ENCODE measurements at places on chromosomes 11 and 22.

GRCh38 chr11:92941676-92942571 is 27.5 kb upstream of the MTNR1B start:
- no peak for DNase-seq

DNA sequence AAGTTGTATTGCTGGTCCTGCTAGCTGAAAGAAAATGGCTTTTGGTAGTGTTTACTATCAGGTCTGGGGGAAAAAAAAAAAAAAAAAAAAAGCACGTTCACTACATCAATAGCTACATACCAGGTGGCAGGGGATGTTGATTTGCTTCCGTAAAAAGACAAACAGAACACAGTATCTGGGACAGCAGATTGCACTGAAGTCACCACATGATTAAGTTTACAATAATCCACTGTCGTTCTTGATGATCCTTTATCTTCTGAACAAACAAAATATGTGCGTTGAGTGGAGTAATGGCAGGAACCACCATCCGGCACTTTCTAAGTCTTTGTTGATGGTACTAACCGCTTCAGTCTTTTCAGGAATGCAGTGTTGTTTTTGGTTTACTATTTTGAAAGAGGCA is 48.7 kb downstream of the DDX6 start:
- DNase-seq = no peak

- no peak for DNase-seq
Observed at GRCh38 chr22:26617271-26618199, at the start of gene CRYBB1. CRYBB1 (minus strand) TSS chr22:26618027; CDS start chr22:26616319, 1,708 bp downstream.

GRCh38 chr11:28924004-28924403 is 815.8 kb downstream of the METTL15 start:
- DNase-seq = no peak

GRCh38 chr11:8830641-8831040 is 80.3 kb upstream of the AKIP1 start:
- no peak for DNase-seq

GRCh38 chr11:2265396-2265795 is 5.0 kb downstream of the ASCL2 start:
- DNase-seq = no peak

GRCh38 chr11:61345170-61345610 is 12.2 kb downstream of the TKFC start:
- no peak for DNase-seq

GRCh38 chr22:17380359-17381087 is 11.3 kb downstream of the CECR2 start:
- DNase-seq = no peak

DNA sequence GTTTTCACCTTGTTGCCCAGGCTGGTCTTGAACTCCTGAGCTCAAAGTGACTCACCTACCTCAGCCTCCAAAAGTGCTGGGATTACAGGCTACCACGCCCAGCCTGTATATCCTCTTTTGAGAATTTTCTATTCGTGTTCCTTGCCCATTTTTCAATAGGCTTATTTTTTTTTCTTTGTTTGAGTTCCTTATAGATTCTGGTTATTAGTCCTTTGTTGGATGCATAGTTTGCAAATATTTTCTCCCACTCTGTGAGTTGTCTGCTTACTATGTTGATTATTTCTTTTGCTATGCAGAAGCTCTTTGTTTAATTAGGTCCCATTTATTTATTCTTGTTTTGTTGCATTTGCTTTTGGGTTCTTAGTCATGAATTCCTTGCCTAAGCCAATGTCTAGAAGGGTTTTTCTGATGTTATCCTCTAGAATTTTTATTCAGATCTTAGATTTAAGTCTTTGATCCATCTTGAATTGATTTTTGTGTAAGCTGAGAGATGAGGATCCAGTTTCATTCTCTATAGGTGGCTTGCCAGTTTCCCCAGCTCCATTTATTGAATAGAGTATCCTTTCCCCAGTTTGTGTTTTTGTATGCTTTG is 17.7 kb upstream of the ZBED5 start:
- no peak for DNase-seq

DNA sequence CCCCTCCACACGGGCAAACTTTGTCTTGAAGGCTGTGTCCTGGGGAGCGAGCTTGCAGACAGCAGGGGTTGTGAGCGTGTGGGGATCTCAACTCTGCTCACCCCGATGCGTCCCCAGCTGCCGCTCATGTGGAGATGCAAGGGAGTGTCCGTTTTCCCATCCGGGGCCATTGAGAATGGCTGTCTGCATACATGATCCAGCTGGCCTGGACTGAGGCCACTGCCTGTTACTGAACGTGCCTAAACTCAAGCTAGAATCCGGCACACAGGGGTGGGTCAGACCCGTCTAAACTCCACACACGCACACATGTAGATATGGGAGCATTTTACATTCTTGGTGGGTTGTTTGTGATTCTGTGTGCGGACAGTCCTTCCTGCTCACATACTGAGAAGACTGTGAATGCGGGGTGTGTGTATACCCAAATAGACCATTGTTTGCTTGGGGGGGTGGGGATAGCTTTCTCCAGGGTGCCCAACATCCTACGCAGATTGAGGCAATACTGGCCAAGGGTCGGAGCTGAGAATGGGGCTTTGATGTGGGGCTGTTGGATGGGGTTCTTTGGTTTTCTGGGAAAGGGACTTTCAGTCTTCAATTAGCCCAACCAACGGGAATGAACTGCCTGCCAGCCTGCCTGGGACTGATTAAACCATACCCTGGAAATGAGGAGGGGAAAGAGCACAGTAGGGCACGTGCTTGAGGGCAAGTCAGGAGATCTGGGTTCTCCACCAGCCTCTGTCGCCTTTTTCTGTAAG is 60.4 kb downstream of the ST3GAL4 start:
- DNase-seq = no peak

DNA sequence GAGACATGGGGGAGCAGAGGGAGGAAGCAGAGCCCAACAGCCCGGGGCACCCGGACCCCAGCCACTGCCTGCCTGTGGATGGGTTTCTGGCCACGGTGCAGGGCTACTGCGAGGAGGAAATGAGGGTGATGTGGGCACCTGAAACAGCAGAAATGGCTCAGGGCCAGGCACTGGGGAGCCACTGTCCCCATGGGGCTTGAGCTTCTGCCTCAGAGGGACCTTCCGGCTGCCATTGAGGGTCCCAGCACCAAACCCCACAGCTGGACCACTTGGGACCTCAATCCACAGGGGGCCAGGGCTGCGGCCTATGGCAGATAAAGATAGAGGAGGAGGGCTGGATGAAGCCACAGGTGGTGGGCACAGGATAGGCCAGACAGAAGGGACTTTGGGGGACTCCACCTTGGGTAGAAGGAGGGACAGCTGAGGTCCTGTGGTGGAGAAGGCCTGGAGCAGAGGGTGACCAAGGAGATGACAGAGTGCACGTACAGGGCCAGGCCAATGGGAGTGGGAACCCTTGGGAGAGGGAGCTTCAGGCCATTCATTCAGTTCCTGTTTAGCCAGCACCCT is 48.3 kb downstream of the NFAM1 start:
- no peak for DNase-seq

- no peak for DNase-seq
Observed at GRCh38 chr22:24330636-24331035, 60.0 kb downstream of the SPECC1L start.

GRCh38 chr11:120501440-120501839 is 10.1 kb upstream of the GRIK4 start:
- no peak for DNase-seq

- no peak for DNase-seq
Observed at GRCh38 chr11:105632316-105632715, 22.4 kb downstream of the GRIA4 start.

GRCh38 chr22:22834783-22835182 is 52.8 kb upstream of the IGLL5 start:
- no peak for DNase-seq

DNA sequence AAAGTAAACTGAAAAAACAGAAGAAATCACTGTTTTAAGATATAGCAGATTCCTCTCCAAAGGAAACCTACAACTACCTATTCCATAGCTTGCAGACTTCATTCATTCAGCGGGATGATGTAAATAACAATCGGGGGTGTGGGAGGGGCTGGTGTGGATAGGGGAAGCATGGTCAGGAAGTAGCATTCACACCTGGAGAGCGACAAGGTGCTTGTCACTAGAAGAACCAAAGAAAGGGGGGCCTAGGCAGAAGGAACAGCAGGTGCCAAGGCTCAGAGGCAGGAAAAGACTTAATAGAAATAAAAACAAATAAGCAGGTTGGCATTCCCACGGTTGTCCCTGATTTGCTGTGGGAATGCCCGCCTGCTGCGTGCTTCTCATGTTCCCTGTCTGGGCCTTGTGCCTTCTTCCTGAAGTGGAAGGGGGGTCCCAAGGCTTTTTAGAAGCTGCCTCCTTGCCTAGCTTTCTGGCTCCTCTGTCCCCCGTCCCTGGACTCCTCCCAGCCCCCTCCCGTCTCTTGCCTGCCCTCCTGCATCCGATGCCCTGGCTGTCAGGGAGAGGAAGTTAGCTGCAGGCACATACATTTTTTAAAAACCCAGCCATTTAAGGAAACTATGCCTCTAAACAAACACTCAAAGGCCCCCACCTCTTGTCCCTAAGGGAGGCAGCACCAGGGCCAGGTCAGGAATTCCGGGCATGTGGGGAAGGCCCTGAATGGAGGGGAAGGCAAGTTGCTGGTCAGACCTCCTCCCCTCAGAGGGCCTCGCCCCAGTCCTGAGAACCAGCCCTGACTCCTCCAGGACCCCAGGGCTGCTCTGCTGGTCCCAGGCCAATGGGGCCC is 54.7 kb upstream of the PRDM11 start:
- no peak for DNase-seq

DNA sequence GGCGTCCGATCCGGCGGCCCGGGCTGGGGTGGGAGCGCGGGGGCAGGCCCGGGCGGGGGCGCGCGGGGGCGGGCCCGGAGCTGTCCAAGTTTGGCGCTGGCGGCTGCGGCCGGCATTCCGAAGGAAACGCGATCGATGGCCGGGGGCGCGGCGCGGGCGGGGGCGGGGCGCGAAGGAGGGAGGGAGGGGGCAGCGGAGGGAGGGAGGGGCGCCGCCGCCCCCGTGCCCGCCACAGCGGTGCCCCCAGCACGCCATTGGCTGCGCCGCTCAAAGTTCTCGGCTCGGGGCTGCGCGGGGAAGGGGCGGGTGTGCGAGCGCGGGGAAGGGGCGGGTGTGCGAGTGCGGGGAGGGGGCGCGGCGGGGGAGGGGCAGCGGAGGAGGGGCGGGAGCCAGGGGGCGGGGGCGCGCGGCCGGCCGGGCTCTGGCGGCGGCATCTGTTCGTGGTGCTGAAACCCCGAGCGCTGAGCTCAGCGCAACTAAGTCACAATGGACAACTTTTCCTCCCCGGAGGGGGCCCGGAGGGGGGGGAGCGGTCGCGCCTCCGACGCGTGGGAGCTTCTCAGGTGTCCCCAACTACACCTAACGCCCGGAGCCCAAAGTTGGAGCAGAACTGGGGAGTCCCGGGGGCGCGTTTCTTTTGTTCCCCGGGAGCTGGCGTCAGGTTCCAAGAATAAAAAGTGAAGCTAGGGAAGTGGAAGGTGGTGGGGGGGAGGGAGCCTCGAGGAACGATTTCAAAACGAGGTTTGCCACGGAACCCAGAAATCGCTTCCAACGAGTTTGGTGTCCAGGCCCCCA is 2.2 kb downstream of the PHF21B start:
- DNase-seq = no peak

GRCh38 chr22:40039482-40040115 is 44.8 kb downstream of the FAM83F start:
- DNase-seq = no peak

GRCh38 chr22:28795932-28796856 is 4.2 kb downstream of the XBP1 start:
- DNase-seq = no peak

GRCh38 chr11:68977781-68978625 is 2.8 kb downstream of the MRGPRD start:
- DNase-seq = no peak

- DNase-seq = no peak
Observed at GRCh38 chr11:117011541-117011898, 86.7 kb downstream of the SIK3 start.

DNA sequence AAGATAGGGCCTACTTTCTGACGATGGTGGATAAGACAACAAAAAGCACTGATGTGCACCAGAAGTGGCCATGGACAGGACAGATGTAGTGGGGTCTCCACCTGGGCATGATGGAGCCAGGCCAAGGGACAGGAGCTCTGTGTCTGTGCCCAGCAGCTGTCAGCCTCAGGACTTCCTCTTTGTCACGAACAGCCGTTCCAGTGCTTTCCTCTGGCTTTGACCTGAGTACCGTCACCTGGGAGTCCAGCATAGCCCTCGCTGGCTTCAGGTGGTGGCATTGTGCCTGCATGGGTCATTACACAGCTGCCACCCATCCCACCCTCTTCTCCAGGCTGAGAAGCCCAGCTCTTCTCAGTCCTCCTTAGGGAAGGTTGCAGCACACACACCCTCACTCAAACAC is 137.8 kb downstream of the GRIK4 start:
- DNase-seq = no peak

DNA sequence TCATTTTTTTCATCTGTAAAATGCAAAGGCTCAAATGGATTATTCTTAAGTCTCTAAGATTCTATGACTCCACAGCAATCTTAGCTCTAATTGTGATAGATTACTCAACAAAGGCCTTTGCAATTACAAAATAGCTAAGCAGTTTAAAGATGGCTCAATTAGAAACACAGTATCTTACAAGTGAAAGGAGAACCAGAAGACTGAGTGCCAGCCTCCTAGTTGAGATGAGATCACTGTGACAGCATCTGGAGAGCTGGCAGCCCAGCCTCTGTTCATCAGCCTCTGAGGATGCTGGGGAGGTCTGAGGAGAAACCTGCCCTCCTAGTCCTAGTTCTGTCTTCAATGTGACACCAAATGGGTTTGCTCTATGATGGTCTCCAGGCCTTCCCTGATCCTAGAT is 158.4 kb upstream of the NARS2 start:
- DNase-seq = no peak

DNA sequence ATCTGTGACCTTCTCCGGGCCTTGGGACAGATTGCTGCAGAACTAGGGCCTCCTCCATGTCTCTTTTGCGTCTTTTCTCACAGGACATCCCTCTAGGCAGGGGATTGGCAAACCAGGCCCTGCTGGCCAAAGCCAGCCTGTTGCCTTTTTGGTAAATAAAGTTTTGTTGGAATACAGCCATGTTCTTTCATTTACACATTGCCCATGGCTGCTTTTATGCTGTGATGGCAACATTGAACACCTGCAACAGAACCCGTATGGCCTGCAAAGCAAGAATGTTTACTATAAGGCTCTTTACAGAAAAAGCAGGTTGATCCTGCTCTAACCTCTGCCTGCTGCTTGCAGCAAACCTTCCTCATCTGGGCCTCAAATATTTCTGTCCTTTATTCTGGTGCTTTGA is 56.8 kb upstream of the B3GAT1 start:
- DNase-seq = no peak

GRCh38 chr22:23696326-23696851 is 5.6 kb downstream of the RGL4 start:
- peak; percentile 53 for DNase-seq

GRCh38 chr11:10991393-10991792 is 133.5 kb upstream of the ZBED5 start:
- DNase-seq = no peak

GRCh38 chr22:29096736-29097669 is 24.2 kb downstream of the KREMEN1 start:
- DNase-seq = no peak

DNA sequence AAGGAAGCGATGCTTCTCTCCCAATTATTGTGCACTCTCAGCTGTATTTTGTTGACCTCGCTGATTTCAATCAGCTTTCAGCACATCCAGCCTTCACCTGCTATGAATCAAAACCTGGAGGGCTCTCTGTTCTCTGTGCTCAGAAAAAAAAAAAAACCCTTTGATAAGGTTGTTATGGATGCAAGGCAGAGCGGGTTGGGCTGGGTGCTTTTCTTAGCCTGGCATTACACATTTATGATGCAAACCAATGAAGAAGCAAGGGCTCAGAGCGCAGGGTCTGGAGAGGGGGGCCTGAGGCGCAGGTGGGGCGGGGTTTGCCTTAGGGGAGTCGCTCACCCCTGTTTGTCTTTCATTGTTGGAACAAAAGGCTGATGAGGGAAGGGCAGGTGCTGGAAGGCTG is 86.0 kb upstream of the CADM1 start:
- DNase-seq = no peak

- no peak for DNase-seq
Observed at GRCh38 chr11:78061088-78061920, 2.4 kb upstream of the THRSP start.

Measured in stimulated activated CD8-positive, alpha-beta memory T cell treated with anti-CD3 and anti-CD28 coated beads, Interleukin-12 subunit alpha, Interleukin-12 subunit beta, amount 100 ng/mL, for 4 hours (primary cell).